SJCRH30 (cell line): ENCODE measurements at places on chromosomes 4 and X. TPM values are rescaled to one million over a fixed set of nuclear protein-coding genes. Genes with fewer than 3 reads are reported as not detected.

Gene HS3ST1
- not detected in 2 replicates for total RNA-seq

Gene IL1RAPL1
- total RNA-seq: not detected in 2 replicates

Gene FABP2
- total RNA-seq: not detected in 2 replicates

Gene STATH
- total RNA-seq: 6.3 and 6.8 TPM in 2 replicates

Gene OPHN1
- total RNA-seq: 5.2 and 6.7 TPM in 2 replicates

Gene GLRA3
- total RNA-seq: not detected in 2 replicates

Gene TACC3
- 68.3 and 74.7 TPM in 2 replicates for total RNA-seq

Gene PACRGL
- total RNA-seq: 19.5 and 24.3 TPM in 2 replicates

Gene IL2
- total RNA-seq: not detected in 2 replicates

Gene XK
- total RNA-seq: not detected in 2 replicates

Gene NHS
- total RNA-seq: 0.51 and 0.56 TPM in 2 replicates

Gene PDZD4
- total RNA-seq: 7.1 and 9.1 TPM in 2 replicates

Gene CENPU
- 52.7 and 59.4 TPM in 2 replicates for total RNA-seq

Gene OGT
- total RNA-seq: 114 and 149 TPM in 2 replicates

Gene ZNF711
- 28.8 and 32.7 TPM in 2 replicates for total RNA-seq

Gene SLC9A7
- 1.9 and 2.2 TPM in 2 replicates for total RNA-seq

Gene DCAF4L1
- total RNA-seq: 0.23 and 0.34 TPM in 2 replicates

Gene LRP2BP
- 0.16 and 0.56 TPM in 2 replicates for total RNA-seq

Gene TKTL2
- not detected in 2 replicates for total RNA-seq

Gene SLC6A14
- total RNA-seq: not detected in 2 replicates

Gene GPR78
- 1.4 and 3.5 TPM in 2 replicates for total RNA-seq

Gene IL1RAPL2
- 0.05 and 0.06 TPM in 2 replicates for total RNA-seq
